ENCODE measurements at places on chromosomes 13 and 19.
A peak's percentile ranks its signal among the peaks of the same experiment; 100 is the strongest.

DNA sequence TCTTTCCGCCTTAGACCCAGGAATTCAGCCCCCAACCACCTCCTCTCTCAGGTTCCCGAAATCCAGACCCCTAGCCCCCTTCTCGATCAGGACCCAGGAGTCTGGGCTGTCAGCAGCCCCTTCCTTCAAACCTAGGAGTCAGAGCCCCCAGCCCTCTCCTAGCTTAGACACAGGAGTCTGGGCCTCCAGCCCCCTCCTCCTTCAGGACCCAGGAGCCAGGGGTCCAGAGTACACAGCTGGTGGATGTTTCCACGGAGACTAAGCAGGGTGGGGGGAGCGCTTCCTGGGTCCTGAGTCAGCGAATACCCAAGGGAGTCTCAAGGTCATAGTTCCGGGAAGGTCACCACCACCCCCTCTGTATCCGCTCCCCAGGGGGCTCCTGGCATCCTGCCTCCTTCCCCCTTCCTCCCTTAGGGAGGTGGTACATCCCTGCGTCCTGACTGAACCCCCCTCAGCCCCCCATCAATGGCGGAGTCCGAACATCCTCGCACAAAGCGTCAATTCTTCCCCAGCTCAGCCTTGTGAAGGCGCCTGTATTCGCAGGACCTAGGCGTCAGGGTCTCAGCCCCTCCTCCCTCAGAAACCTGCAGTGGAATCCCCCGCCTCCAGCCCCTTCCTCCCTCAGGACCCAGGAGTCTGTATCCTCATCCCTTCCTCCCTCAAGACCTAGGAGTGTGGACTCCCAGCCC lies 4.6 kb downstream of the CADM4 start:
- DNase-seq, result peak; percentile 78

DNA sequence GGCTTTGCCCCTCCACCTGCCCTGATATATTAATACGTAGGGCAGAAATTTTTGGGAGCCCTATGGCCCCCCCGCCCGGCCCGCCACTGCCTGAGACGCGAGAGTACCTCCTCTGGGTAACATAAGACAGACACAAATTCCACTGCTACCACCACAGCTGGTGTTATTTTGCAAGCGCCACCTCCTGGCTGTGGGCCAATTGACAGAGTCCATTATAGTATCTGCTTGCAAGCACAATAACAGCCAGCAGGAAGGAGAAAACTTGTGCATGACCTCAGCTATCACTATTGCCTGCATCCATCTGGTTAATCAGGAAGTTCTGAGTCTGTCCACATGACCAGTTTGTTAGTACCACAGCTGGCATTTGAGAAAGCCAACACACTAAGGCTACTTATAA lies 25.3 kb upstream of the OR10H2 start:
- DNase-seq, result peak; percentile 0

DNA sequence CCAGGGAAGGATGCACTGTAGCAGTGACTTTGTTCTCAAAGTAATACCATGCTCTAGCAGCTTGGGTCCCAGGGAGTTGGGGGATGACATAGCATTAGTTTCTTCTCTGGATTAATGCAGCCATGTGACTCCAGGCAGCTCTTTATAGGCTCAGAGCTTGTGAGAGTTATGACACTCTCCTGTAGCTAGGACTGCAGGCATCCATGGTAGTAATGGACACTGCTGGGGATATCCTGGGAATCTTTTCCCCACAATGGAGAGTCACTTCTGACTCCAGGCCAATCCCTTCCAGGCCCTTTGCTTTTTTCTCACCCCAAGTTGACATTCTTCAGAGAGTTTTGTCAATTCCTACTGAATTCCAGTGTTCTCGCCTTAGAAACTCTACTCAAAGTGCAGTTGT lies 270.9 kb downstream of the COG6 start:
- no peak for DNase-seq

DNA sequence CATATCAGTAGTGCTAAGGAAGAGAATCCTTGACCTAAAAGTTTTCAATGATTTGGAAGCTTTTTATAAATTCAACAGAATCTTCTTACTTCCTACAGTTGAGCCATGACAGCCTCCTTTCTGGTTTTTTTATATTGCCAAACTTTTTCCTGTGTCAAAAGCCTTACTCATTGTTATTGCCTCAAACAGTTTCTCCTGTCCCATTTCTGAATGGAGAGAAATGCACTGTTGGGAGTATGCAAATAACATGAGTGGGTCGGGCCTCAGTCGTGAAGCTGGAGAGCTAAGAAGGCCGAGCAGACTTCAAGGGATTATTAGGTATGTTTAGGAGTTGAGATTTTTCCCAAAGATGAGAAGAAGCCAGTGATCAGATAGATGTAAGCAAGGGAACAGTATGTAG lies 766.4 kb upstream of the KLHL1 start:
- no peak for DNase-seq

GRCh38 chr13:51912091-51912490 lies 50.3 kb downstream of the CCDC70 start:
- DNase-seq, result peak; percentile 78

DNA sequence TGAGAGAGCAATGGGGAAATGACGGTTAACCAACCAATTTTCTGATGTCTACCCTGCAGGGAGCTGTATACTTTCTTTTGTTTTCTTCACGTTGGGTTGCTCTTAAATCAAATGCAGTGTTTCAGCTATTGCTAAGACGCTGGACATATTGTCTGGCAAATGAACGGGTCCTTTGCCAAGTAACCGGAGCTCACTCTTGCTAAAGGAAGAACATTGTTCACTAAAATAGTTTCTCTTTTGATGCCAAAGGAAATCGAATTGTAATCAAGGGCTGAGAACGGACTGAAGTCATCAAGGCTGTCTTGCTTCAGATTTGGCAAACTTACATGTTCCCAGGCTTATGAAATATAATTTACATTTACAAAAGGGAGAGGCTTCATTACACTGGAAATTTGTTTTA lies 142.3 kb upstream of the ARGLU1 start:
- DNase-seq, result no peak

GRCh38 chr19:5335593-5335992 lies 5.0 kb downstream of the PTPRS start:
- no peak for DNase-seq

- DNase-seq, result no peak
These were observed 1.2 kb downstream of the UQCRFS1 start for GRCh38 chr19:29211562-29212355.

- peak; percentile 50 for DNase-seq
These were observed 3.6 kb upstream of the HPN start for GRCh38 chr19:35037716-35038622.

DNA sequence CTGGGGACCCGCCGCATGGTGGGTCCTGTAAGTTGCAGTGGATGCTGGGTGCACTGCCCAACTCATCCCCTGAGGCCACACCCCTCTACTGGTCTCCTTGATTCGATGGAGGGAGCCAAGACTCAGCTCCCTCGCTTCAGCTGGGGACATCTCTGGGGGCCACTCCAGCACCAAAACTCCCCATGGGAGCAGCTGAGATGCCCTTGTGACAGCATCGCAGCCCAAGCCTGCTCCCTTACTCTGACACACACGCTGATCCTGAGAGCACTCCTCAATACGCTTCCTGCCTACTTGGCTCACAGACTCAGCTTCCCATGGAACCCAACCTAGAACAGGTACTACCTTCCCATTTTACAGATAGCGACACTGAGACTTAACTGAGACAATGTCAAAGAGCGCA lies 56.2 kb downstream of the PEPD start:
- DNase-seq, result no peak

DNA sequence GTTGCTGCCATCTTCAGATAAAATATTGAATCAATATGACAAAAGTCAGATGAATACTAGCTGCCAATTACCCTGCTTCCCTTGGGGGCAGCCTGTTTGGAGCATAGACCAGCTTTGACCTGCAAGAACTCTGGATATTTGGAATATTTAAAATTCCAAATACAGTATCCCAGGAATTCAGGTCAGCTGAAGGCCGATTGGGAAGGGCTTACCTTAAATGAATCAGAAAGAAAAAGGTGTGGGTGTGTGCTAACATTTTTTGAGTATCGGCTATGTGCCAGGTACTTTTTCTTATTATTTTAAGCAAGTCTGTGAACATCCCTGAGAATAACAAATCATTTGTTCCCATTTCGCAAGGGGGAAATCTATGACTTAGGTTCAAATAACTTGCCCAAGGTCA lies 1.8 kb upstream of the RUBCNL start:
- DNase-seq, result no peak

- DNase-seq, result no peak
These were observed 36.5 kb downstream of the OPA3 start for GRCh38 chr19:45547965-45548609.

DNA sequence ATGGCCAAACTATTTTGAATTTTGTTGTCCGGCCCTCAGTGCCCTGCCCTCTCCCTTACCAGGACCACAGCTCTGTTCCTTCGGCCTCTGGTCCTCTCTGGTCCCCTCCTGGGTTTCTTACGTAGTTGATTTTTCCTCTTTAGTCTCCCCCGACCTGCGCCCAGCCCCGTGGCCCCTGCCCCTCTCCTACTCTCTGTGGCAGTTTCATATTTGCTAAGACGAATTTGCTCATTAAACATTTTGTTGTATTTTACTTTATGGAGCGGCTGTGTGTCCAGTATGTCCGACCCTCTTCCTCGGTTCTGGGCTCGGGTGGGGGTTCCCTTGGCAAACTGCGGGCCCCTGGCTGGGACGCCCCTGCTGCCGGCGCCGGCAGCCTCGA lies 576 bp upstream of the EPN1 start:
- no peak for DNase-seq
